ENCODE measurements at places on chromosomes 3 and 15.

DNA sequence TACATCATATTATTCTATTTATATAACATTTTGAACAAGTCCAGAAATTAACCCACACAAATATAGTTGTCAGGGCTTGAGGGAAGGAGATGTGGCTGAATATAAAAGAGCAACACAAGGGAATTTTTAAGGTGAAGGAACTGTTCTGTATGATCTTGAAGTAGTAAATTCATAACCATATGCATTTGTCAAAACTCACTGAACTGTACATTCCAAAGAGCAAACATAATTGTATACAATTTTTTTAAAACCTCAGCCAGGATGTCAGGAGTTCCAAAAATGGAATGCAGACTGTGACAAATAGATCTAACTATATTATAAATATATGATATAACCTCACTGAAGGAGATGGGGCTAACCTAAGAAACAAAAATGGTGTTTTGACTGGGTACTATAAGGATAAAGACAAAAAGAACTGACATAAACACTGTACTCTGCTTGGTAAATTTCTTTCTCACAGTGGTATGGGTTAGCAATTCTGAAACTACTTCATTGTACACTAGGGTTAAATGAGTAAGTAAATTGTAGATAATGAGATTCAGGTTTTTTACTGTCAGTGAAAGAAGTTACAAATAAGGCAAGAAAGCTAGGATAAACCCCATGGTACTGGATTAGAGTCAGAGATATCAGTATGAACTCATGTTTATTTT lies 14.4 kb downstream of the GOLGB1 start:
- DNase-seq: no peak

DNA sequence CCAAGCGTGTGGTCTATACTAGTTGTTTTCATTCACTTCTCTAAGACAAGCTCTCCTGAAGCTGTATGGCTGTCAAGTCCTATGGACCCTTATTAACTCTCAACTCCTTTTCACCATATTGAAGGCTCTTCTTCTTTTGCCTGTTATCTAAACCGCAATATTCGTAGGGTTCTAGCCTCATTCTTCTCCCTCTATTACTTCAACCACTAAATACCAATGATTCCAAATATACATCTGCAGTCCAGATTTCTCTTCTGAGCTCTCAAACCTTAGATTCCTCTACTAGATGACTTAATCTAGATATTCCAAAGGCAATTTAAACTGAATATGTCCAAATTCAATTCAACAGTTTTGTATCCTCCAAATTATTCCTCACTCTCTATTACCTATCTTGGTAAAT lies 24.6 kb downstream of the AQR start:
- no peak for DNase-seq

GRCh38 chr3:126521122-126521891 lies 2.6 kb upstream of the CHST13 start:
- DNase-seq: no peak

GRCh38 chr3:50807266-50807665 lies 132.5 kb downstream of the DOCK3 start:
- no peak for DNase-seq

- DNase-seq: no peak
These were observed 4.2 kb downstream of the SEMA3G start for GRCh38 chr3:52440671-52441070.

DNA sequence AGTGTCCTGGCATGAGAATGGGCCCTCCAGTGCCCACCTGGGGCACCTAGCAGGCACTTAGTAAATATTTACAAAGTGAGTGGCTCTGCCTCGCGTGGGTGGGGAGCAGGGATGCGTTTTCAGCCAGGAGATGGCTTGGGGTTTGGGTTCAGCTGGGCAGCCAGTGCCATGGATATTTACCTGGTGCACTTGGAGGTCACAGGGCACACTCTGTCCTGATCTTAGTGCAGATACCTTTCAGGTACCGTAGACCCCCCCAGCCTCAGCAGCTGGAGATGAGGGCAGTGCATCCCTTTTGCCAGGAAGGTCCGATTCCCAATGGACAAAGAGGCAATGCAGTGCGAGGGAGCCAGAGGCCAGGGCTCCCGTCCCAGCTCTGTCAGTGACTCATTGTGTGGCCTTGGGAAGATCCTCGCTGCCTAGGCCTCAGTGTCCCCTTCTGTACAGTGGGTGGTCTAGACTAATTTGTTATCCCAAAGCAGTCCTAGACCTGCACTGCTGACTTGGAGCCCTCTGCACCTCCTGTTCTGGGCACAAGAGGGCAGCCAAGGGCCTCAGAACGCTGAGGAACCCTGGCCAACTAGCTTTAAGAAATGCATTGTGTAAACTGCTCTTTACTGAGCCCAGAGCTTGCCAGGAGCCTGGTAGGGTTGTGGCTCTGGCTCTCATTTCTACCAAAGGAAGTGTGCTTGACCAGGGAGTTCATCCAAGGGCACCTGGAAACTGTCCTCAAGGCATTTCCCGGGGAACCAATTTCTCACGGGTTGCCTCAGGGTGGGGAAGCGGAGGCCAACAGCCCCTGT lies 16.0 kb downstream of the HDAC11 start:
- peak; percentile 61 for DNase-seq

DNA sequence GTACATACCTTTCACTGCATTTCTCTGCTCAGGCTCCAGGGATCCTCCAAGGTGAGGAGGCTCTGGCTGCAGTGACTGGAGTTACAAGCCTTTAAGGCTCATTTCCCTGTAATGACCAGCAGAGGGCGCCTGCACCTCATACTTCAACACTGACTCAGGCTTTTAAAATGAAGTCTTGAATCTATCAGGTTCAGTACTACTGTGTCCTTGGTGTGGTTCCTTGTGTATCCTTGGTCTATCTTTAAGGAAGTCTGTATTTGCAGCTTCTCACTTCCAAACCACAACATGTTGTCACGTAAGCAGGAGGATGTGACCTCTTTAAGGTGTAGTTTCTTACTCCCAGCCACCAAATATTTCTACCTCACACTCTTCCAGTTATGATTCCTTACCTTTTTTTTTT lies 122.5 kb upstream of the ZBED2 start:
- peak; percentile 61 for DNase-seq

DNA sequence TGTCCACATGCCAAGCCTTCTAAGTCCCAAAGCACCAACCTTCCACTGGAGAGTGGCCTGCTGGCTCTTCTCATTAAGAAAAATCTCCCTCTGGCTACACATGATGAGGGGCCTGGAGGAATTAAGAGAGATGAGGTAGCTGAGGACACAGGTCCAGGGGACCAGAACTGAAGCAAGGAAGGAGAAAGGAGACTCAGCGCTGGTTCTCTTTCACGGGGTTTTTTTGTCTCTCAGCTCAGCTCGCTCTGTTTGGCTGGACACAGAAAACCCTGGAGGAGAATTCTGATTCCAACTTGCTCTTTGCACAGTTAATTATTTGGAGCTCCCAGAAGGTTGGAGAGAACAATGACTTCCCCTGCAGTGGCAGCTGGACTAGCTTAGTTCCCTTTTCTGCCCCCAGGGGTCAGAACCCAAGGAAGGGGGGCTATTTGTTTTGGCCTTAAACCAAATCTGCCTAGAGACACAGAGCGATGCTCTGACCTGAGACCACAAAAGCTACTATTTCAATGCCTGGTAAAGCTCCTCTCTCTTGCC lies 507.6 kb downstream of the FHIT start:
- DNase-seq: no peak

- no peak for DNase-seq
These were observed 49.8 kb downstream of the CNOT10 start for GRCh38 chr3:32734756-32735155.

DNA sequence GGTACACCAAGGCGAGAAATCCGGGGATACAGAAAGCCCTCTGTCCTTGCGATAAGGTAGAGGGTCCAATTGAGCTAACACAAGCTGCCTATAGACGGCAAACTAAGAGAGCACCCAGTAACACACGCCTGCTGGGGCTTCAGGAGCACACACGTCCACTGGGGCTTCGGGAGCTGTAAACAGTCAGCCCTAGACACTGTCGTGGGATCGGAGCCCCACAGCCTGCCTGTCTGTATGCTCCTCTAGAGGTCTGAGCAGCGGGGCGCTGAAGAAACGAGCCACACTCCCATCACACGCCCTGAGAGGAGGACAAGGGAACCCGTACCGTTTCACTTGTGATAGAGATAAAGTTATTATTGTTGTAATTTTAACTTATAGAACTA lies 486 bp downstream of the SAMMSON start:
- no peak for DNase-seq

DNA sequence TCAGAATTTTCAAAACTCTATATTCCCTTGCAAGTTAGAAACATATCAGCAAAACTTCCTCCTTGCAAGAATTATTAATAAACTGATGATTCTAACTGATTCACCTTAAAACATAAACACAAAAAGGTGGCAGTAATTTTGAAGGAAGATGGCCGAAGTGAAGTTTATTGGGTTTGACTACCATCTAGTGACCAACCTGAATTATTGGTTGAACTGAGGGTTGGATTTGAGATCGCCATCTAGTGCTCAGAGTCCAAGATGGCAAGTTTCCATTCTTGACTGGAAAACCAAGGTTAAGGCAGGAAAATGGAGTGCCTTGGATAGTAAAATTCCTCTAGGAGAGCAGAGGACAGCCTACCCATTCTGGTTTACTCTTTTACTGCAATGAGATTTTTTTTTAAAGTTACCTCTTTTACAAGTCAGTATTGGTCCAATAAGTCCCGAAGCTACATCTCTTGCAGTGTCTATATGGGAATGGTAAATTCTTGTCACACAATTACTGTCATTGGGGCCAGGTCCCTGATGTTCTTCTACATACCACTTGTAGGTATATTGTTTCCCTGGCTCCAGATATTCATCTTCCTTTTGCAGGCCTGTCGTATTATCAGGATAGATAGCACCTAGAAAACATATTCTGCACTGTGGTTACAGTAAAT lies 51.6 kb upstream of the CP start:
- no peak for DNase-seq

GRCh38 chr3:12367346-12367745 lies 78.5 kb downstream of the PPARG start:
- DNase-seq: no peak

- no peak for DNase-seq
These were observed 20.7 kb upstream of the ANKRD34C start for GRCh38 chr15:79261836-79262235.

DNA sequence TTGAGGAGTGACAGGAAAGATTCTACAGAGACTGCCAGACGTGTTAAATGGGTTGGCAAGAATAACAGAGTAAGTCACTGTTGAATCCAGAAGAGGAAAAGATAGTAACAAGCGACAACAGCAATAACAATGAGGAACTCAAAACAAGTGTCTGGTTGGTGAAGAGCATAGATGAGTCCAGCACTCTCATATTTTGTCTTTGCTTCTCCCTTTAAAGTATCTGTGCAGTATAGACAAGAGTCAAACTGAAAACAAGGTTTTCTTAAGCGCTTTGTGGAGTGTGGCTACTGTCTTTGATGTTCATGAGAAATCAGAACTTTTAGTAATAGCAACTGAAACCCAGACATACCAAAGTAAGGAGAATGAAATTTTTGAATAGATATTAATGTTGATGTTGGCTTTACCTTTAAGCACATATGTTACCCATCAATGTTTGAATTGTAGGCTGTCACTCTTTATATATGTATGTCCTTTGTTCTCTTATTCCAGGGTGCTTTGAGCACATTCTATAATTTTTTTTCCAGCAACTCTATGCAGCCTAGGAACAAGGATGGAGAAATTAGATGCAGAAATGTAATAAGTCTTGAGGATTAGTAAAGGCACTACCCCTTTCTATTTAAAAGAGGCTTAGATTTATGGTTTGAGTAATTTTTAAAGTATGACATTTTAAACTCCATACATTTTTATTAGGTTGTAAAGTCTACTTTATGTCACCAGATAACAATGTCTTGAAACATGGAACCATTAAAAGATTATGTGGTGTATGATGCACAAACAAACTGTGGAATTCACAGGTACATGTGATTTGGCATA lies 185.5 kb downstream of the NFKBIZ start:
- no peak for DNase-seq

GRCh38 chr3:105827959-105828358 lies 40.9 kb downstream of the CBLB start:
- DNase-seq: no peak

DNA sequence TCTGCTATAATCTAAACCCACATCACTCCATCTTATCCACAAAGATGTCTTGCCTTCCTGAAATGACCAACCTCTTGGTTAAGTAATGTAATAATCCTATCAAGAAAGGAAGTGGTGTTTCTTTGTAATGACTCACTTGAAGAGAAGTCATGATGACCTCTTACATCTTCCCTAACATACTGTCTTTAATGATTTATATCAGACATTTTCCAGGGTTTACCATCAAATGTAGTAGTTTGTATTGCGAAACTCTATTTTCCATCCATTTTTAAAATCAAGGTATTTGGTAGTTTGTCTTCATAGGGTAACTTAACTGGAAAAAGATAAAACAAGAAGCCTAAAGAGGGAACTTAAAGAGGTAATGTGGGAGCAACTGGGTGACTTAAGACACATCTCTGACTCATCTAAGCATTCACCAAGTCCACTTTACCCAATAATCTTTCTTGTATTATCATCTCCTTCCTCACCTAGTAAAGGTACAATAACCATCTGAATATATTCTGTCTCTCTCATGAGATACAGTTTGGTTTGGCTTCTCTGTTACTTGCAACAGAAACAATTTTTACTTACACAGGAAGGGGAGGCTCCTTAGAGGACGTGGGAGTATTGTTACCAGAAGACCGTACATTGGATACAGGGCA lies 5.7 kb upstream of the MAPK6 start:
- DNase-seq: no peak

GRCh38 chr3:138434276-138434874 lies at the start of gene ESYT3:
Gene ESYT3, plus strand, starts transcription at chr3:138434616. Its CDS starts 183 bp downstream, at chr3:138434799.
- peak; percentile 15 for DNase-seq

DNA sequence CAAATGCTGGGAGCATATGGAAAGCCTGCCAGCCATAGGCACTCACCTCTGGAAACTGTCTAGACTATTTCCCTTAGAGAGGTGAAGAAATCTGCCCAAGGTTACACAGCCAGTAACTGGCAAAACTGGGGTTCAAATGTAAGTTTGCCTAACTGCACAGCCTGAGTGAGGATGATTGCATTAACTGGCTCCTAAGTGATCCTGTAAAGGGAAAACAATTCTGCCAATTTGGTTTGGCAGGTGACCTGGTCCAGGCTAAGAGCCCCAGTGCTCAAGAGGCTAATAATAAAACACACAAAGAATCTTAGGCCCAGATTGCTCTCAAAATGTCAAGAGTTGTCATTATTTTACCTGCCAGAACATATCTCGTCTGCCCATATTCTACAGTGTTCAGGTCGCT lies 43.9 kb upstream of the SPRED1 start:
- no peak for DNase-seq

- no peak for DNase-seq
These were observed at the start of gene FSD2 for GRCh38 chr15:82805994-82806406. Gene FSD2, minus strand, starts transcription at chr15:82806069. Its CDS starts 18,679 bp downstream, at chr15:82787390.

- no peak for DNase-seq
These were observed 14.0 kb downstream of the VPS13C start for GRCh38 chr15:62046078-62046743.

DNA sequence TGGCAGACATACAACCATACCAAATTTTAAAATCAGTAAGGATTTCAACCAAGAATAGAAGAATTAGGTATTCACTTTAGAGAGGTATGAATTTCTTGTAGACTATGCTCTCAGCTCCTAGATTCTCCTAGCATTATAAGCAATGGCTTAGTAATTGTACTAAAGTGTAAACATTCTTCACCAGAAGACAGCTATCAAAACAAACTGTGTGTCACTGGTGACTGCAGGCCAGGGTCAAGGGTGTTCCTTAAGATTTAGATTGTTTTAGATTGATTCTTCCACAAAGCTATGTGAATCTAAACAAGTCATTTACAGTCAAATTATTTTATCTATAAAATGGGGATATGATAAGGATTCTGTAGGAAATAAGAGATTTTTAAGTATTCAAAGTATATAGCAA lies 23.1 kb upstream of the GP5 start:
- no peak for DNase-seq

- DNase-seq: no peak
These were observed 940 bp upstream of the CCR1 start for GRCh38 chr3:46209053-46209452.

- DNase-seq: no peak
These were observed 599.2 kb downstream of the TUSC7 start for GRCh38 chr3:117308756-117309155.
